Stimulated activated naive CD8-positive, alpha-beta T cell treated with anti-CD3 and anti-CD28 coated beads, Interleukin-15, amount 100 ng/mL, for 72 hours (primary cell): ENCODE measurements at places on chromosomes 7 and 10.
A peak's percentile ranks its signal among the peaks of the same experiment; 100 is the strongest.

DNA sequence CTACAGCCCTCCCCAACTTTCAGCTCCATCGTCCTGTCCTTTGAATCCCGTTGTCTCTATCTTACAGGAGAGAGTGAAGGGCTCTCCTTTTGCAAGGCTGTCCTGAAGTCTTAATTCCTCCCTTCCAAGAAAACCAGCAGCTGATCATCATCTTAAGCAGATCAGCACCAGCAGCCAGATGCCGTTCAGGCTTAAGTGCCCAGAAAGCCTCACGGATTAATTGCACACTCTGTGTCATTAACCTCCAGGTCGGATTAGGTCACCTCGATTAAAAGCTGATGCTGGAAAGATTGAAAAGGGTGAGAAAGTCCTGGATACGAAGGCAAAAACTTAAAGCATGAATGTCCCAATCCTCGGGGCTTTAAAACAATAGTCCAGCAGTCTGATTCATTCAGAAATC, 24.8 kb upstream of the ADARB2 start:
- no peak for DNase-seq

GRCh38 chr7:75652788-75653187, 86.0 kb downstream of the HIP1 start:
- no peak for DNase-seq

DNA sequence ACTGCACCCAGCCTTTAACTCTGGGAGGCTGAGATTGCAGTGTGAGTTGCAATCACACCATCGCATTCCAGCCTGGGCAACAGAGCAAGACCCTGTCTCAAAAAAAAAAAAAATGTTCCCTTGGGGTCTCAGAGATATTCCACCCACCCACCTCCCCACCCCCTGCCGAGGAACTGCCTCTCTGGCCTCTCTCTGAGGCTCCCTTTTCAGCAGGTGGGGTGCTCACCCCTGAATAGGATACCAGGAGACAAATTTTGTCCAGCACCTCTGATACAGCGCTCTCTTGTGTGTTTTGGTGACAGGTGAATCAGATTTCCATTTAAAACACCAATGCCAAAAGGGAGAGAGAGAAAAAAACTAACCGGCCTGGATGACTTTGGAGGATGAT, 92.6 kb upstream of the KIF5B start:
- no peak for DNase-seq

DNA sequence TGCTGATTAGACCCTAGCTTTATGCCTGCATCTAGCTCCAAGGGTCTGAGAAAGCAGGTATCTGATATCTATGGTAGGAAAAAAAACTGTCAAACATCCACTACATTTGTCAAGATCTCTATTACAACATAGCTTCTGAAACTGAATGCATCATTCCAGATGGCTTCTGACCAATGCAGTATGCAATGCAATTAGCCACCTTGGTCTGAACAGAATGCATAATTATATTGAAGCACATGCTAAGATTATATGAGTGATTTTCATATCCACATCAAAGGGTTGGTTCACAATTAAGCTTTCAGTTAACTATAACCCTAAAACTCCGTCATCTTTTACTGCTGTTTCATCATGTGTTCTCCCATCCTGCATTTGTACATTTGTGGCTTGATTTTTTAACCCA, 271.4 kb downstream of the POLR1F start:
- no peak for DNase-seq

DNA sequence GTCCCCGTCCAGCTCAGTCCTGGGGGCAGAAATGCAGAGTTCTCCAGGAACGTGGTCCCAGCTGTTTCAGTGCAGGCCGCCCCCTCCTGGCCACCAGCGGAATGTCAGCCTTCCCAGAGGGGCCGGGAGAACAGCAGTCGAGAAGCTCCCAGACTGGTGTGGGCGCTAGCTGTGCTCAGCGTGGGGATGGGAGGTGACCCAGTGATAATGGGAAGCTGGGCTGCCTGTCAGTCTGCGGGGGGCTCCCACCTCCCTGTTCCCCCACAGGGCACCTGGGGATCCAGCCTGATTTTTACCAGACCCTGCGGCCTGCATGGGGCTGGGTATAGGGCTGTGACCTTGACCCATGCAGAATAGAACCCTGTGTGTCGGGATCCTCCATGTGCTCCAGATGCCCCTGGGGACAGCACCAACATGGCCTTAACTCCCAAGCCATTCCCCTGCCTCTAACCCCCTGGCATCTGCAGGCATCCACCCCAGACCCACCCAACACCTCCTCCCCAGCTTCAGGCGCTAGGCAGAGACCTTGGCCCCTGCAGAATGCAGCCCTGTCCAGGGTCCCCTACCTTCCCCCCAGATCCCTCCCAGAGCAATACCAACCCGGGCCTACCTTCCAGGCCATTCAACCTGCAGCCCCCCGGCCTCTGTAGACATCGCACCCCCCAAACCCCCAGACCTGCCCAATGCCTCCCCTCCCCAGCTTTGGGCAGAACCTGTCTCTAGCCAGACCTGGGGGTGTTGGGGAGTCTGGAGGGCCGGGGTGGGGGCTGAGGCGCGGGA, 880 bp upstream of the ELN start:
- peak; percentile 61 for DNase-seq

- no peak for DNase-seq
These were observed 323.5 kb downstream of the ADARB2 start for GRCh38 chr10:1413823-1414222.

DNA sequence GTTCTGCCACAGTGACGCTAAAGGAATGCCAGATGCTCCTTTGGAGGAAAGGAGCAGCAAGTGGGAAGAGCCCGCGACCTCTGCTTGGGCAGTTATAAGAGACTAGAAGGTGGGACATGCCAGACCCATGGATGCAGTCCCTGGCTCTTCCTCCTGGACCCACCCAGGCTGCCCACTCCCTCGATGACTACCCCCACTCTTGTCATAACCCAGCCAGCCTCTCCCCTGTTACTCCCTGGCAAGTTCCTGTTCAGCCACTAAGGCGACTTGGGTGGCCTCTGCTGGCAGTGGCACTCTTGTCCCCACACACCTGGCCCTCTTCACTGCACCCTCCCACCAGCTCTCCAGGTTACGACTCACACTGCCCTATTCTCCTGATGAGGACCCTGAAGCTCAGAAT, 33.5 kb downstream of the COL13A1 start:
- DNase-seq, result no peak

- DNase-seq, result peak; percentile 55
These were observed 33.9 kb downstream of the CACUL1 start for GRCh38 chr10:118720685-118721538.

DNA sequence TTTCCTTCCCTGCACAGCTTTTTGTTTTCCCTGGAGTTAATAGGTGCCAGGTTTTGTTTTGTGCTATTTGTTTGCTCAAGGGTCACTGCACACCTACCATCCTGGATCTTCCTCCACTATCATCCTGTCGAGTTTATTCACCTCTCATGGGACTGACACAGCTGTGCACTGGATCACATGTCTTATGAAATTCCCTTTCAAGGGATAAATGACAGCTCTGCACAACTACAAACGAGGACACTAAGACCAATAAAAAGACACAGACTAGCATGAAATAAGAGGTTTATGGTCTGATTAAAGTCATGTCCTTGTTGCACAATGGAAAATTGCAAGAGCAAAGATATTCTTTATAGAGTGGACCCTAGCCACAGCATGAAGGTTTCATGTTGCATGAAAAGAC, 76.7 kb upstream of the SFMBT2 start:
- DNase-seq, result no peak

- DNase-seq, result no peak
These were observed 1339.4 kb downstream of the XPNPEP1 start for GRCh38 chr10:108583877-108584276.

GRCh38 chr7:150998341-150998740, 7.5 kb downstream of the NOS3 start:
- DNase-seq, result no peak

DNA sequence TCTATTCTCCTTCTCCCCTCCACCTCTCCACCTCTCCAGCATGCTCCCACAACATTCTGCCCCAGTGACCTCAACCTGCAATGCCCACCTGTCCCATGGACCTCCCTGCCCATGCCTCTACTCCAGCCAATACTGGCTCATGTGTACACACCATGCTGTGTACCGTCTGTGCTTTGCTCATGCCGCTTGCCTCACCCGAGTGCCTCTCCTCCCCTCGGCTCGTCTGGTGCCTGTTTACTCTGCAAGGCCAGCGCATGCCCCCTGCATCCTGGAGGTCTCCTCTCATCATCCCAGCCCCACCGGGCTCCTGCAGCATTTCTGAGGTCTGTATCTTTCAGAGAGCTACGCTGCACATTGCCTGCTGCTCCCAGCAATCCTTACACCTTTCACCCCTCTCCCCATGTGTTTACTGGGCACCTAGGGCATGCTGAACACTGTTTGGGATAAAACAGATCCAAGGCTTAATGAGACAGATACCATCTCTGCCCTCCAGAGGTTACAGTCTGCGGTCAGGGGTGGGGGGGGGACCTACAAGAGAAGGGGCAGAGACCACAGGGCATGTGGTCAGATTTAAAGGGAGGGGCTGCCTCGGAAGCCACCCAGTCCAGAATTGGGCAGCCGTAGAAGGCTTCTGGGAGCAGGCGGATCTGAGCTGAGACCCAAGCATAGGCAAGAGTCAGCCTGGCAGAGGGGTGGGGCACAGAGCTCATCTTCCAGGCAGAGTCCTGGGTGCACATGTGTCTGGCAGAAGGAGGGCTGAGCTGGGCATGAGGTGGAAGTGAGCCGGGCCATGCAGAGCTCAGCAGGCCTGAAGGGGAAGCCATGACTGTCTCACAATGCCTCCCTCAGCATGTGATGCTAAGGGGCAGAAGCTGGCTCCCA, 29.6 kb upstream of the PSAP start:
- no peak for DNase-seq

GRCh38 chr7:24755541-24756407, 1.5 kb downstream of the GSDME start:
- peak; percentile 36 for DNase-seq

GRCh38 chr10:52597189-52597863, 175.3 kb downstream of the MBL2 start:
- DNase-seq, result no peak

GRCh38 chr10:31253237-31253636, 65.8 kb upstream of the ZEB1 start:
- DNase-seq, result no peak

DNA sequence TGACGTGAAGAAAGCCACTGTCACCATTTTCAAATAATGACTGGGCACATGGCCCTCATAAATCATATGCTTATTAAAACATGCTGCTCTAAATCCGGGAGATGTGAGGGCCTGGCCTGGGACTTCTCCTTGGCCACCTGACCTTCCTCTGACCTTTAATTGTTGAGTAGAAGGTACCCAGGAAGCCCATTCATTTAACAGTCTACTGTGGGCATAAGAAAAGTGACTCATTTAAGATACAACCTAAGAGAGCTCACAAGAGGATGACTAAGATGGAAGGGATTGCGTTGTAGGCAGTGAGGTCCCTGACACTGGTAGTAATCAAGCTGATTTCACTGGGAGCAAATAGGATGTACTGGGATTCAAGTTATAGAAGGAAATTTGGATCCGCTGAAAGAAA, 203.4 kb upstream of the GPR26 start:
- DNase-seq, result no peak

GRCh38 chr7:96837593-96837992, 127.9 kb upstream of the SEM1 start:
- peak; percentile 51 for DNase-seq

GRCh38 chr10:35150308-35150707, 23.7 kb downstream of the CREM start:
- no peak for DNase-seq

DNA sequence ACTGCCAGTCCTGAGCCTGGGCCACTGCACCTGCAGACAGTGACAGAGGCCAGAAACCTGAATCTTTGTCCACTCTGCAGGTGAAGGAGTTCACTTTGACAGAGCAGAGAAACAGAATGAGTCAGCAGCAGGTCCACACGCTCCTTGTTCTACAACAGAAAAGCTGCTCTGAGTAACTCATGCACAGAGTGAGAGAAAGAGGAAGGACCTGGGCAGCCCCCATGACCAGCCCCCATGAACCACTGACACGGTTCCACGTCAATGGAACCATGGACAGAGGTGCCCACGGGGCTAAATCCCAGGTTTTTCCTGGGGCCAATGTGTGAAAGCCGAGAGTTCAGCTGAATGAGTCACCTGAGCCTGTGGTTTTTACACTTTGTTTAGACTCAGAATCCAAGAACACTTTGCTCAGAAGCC, 40.8 kb upstream of the CTBP2 start:
- DNase-seq, result peak; percentile 12

DNA sequence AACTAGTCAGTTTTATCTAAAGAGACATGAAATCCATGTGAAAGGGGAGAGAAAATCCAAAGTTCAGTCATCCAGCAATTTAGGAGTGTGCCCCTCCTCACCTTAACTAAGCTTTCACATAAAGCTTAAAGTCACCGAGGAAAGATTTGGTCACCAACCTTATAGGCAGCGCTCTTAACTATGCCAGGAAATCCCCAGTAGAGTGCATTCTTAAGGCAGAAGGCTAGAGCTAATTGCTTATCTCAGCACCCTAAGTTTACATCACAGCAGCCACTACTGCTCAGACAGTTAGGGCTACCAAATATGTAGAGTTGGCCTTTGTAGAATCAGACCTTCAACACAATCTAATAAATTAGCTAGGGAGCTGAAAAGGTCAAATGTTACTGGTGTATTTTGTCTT, 47.9 kb downstream of the MTPN start:
- no peak for DNase-seq

- no peak for DNase-seq
These were observed 358.2 kb downstream of the FGFR2 start for GRCh38 chr10:121240011-121240410.

GRCh38 chr7:26863518-26864308, 677 bp downstream of the SKAP2 start:
- no peak for DNase-seq

DNA sequence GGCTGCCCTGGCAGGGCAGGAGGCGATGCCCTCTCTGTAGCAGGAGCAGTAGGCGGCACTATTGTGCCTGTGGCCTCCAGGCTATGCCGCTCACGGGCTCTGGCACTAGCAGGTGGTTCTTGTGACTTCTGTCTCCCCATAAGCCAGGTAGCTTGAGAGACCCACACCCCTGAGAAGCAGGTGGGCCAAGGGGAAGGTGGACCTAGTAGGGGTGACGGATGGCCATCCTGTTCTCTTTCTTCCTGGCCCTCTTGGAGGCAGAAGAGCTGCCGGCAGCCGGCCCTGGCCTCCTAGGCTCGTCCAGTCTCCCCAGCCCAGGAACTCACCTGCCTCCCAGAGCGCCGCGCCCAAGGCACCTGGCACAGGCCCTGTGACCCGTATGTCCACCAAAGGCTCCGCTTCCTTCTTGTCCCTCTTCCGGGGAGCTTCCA, 15.4 kb downstream of the MMRN2 start:
- no peak for DNase-seq

DNA sequence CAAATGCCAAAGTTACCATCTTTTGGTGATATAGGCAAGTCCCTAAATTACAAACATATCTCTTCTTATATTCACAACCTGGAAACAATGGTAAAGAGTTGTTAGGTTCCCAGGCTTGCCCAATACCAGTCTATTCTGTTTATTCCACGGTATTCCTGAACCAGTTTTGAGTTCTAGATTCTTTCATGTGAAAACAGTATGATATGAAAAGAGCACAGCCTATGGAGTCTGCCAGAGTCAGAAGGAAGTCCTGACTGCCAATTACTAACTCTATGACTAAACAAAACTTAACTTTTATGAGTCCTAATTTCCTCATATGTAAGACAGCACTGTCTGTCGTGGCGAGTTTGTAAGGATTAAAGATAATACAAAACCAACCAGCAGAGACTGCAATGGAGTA, 5.6 kb downstream of the ABI1 start:
- no peak for DNase-seq

GRCh38 chr7:43385309-43385680, 197.6 kb upstream of the STK17A start:
- no peak for DNase-seq
